ENCODE measurements at places on chromosomes 11 and 22.

- DNase-seq, result no peak
Measured at GRCh38 chr22:25782831-25783230, 40.8 kb downstream of the MYO18B start.

- DNase-seq, result no peak
Measured at GRCh38 chr11:64318766-64319761, 1.1 kb downstream of the PRDX5 start.

- DNase-seq, result no peak
Measured at GRCh38 chr22:49899530-49899929, 18.7 kb downstream of the ALG12 start.

- no peak for DNase-seq
Measured at GRCh38 chr22:21051145-21051830, 5.5 kb downstream of the LRRC74B start.

DNA sequence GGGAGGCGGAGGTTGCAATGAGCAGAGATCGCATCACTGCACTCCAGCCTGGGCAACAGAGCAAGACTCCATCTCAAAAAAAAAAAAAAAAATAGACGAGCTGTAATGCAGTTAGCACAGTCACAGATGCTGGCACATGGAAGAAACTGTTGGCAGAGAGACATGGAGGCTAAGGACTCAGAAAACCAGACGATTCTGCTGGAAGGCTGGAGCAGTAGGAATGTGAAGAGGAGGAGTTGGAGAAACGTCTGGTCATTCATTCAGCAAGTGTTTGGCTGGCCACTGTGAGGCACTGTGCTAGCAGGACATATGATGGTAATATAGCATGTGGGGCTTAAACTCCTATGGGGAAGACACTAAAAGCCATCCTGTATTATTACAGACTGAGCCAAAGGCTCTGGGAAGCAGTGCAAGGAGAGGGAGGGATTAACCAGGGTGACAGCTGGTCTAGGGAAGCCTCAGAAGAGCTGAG is 5.0 kb downstream of the UQCR10 start:
- no peak for DNase-seq

Data from HS-5 (cell line).